ENCODE measurements at places on chromosomes 2 and 18. TPM values are rescaled to one million over a fixed set of nuclear protein-coding genes. Genes with fewer than 3 reads are reported as not detected.

The EVA1A gene
- 1.7 TPM for total RNA-seq

The CFC1 gene
- not detected for total RNA-seq

The TGFA gene
- total RNA-seq = 2.0 TPM

The SNORC gene
- 1.7 TPM for total RNA-seq

The COL3A1 gene
- total RNA-seq = 673 TPM

The ATP8B1 gene
- total RNA-seq = 76.5 TPM

The TOGARAM2 gene
- 0.65 TPM for total RNA-seq

The ANKRD62 gene
- not detected for total RNA-seq

The ETAA1 gene
- 14.9 TPM for total RNA-seq

The CCDC148 gene
- 1.6 TPM for total RNA-seq

The GPR45 gene
- not detected for total RNA-seq

The C18orf54 gene
- total RNA-seq = 2.3 TPM

DNA sequence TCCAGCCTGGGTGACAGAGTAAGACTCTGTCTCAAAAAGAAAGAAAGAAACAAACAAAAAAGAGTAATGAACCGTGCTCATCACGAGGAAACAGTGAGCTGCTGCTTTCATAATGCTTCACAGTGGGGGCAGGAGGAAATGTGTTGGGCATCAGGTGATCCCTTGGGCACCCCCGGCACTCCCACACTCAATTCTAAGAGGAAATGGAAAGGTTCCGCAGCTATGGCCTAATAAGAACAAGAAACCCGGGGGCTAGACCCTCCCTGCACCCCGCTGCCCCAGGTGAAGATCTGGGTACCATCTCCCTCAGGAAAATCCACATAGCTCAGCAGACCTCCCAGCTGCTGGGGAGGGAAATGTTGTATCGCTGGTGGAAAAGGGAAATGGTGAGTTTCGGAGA is 118.9 kb downstream of the LPIN1 start:
- no peak overlapping the region for H3K27ac ChIP-seq
- H3K27me3 ChIP-seq = no peaks in the 10 kb centered on the region
- H3K36me3 ChIP-seq = no peaks in the 10 kb centered on the region
- DNase-seq = no peak

- H3K27ac ChIP-seq = no peak overlapping the region
- DNase-seq = no peak
- H3K27me3 ChIP-seq = no peaks in the 10 kb centered on the region
- H3K4me3 ChIP-seq = peak overlapping the region; percentile 72
- H3K4me1 ChIP-seq = no peaks in the 10 kb centered on the region
Observed at GRCh38 chr18:51195451-51196117, 1.9 kb downstream of the MEX3C start.

DNA sequence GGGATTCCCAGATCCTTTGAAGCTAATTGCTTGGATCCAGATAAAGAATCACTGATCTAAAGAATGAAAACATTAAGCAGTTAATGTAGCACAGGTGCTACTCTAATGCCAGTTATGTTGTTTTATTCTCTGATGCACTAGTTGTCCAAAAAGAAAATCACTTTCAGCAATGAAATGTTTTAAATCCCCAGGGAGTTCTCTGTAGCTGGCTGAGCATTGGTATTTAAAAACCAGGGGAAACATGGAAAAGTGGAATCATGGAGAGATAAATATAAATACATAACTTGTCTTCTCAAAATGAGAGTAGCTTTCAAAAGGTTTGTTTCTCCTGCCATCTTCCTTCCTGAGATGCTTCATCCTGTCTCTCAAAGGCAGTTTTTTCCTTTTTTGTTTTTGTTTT is 37.7 kb downstream of the CD302 start:
- H3K27me3 ChIP-seq = no peaks in the 10 kb centered on the region
- no peak overlapping the region for H3K4me3 ChIP-seq
- no peak for DNase-seq
- H3K36me3 ChIP-seq = no peaks in the 10 kb centered on the region

- H3K4me1 ChIP-seq = no peaks in the 10 kb centered on the region
- H3K27ac ChIP-seq = no peak overlapping the region
- no peaks in the 10 kb centered on the region for H3K36me3 ChIP-seq
- DNase-seq = no peak
- H3K4me3 ChIP-seq = no peak overlapping the region
Observed at GRCh38 chr18:27735117-27735516, 441.8 kb downstream of the CDH2 start.

- no peaks in the 10 kb centered on the region for H3K36me3 ChIP-seq
- H3K27me3 ChIP-seq = no peaks in the 10 kb centered on the region
- no peak overlapping the region for H3K27ac ChIP-seq
- DNase-seq = no peak
- no peak overlapping the region for H3K4me3 ChIP-seq
Observed at GRCh38 chr18:7742224-7742623, 175.1 kb downstream of the PTPRM start.

DNA sequence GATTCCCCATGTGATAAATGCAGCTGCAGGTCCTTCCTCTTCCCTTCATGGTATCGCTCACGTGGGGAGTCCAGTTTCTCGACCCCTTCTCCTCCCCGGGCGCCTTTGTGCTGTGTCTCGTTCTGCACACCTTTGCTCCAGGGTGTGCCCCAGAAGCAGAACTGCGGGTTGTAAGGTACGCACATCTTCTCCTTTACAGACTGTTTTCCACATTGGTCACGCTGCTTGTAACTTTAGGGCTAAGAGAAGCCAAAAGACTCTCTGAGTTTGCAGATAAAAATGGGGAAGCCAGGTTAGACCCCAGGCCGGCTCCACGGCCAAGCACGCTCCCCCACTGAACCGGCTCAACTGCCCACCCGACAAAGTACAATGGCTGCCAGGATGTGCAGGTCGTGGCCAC is 45.9 kb upstream of the TFCP2L1 start:
- no peaks in the 10 kb centered on the region for H3K27me3 ChIP-seq
- no peak overlapping the region for H3K4me3 ChIP-seq
- H3K27ac ChIP-seq = no peak overlapping the region
- no peaks in the 10 kb centered on the region for H3K36me3 ChIP-seq
- DNase-seq = no peak
- H3K4me1 ChIP-seq = no peaks in the 10 kb centered on the region

DNA sequence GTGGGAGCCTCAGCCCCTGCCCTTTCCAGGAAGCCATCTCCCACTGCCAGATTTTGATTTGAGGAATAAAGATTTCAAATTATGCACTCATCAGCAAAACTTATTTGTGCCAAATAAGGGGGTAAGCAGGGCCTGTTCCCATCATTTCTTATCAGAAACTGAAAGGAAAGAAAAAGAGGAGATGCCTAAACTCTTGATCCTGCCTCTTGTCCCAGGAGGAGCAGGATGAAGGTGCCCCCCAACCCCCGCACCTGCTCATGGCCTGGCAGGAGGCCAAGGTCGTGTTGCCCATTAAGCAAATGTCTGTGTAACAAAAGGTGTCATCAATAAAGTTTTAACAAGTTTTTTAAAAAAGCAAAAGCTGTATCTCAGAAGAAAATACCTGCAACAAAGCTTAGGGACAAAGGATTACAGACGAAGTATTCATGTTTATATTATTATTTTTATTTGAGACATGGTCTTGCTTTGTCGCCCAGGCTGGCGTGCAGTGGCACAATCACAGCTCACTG is 80.0 kb downstream of the INPP5D start:
- H3K4me3 ChIP-seq = no peak overlapping the region
- peak; percentile 47 for DNase-seq
- H3K27ac ChIP-seq = no peak overlapping the region
- H3K27me3 ChIP-seq = no peaks in the 10 kb centered on the region

DNA sequence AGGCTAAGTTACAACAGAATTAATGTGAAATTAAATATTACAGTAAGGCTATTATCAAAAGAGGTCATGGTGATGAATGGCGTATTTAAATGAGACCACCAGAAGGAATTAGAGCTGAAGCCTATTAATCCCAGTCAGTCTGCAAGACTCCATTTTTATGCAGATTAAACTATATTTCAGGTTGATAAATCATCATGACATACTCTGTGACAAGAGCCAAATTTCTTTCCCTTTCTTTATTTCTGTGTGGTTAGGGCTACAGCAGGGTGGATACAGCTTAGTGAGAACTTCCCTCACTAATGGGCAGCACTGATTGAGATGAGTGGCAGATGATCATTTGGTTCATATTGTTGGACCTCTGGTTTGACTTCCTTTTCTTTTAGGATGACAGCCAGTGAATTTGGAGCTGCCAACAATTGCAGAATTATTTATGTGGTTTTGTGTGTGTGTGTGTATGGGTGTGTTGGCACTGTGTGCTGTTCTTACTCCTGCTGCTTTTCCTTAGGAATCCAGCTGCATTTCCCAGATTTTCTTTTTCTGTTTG is 481.3 kb downstream of the PIK3C3 start:
- H3K36me3 ChIP-seq = no peaks in the 10 kb centered on the region
- H3K4me3 ChIP-seq = no peak overlapping the region
- no peak overlapping the region for H3K27ac ChIP-seq
- no peaks in the 10 kb centered on the region for H3K4me1 ChIP-seq
- no peaks in the 10 kb centered on the region for H3K27me3 ChIP-seq

DNA sequence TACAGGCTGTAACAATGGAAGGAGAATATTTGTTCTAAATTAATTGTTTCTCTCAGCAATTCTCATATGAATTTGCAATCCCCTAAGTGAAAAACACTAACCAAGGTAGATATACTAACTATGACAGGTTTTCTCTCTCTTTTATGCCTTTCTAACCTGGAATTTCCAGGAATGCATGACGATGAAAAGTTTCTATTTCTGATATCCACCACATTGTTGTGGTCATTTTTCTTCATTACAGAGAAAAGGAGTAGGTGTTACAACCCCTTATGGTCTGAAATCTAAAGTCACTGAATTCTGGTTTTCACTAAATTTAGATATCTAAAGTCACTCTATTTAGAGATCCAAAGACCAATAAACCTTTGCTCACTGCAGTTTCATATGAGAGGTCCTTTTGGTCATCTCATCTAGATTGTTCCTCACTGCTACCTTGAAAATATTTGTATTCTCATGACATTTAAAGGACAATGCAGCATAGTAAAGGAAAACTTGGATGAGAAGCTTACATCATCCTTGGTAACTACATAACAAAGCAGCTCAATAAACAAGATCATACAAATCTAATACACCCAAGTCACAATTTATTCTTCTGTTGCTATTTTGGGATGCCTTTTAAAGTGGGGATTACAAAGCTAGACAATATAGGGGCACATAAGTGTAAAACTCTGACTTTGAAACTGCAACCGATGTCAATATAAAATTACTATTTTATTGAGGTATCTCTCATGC is 85.8 kb downstream of the TCF4 start:
- H3K27me3 ChIP-seq = no peaks in the 10 kb centered on the region
- no peak overlapping the region for H3K27ac ChIP-seq
- H3K36me3 ChIP-seq = no peaks in the 10 kb centered on the region
- no peaks in the 10 kb centered on the region for H3K4me1 ChIP-seq
- H3K4me3 ChIP-seq = no peak overlapping the region

GRCh38 chr2:25337276-25337675 is 4.4 kb downstream of the DNMT3A start:
- H3K36me3 ChIP-seq = no peaks in the 10 kb centered on the region
- DNase-seq = peak; percentile 61
- no peak overlapping the region for H3K4me3 ChIP-seq

DNA sequence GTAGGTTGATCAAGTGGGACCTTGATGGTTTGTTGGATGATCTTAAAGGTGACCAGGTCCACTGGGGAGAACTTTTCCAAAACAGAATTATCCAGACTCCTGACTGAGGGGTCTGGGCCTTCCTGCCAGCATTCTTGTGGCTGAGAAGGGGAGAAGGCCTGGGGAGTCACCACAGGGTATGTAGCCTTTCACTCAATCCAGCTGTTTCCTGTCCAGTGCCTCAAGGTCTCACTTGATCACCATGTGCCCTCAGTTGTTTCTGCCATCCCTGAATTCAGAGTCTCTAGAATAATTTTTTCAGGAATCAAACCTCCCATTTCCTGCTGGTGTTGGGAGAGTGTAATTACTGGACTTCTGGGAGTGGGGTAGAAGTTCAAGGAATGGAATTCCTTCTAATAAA is 54.4 kb upstream of the TANC1 start:
- no peaks in the 10 kb centered on the region for H3K4me1 ChIP-seq
- no peak for DNase-seq

- no peaks in the 10 kb centered on the region for H3K4me1 ChIP-seq
- H3K27me3 ChIP-seq = no peaks in the 10 kb centered on the region
- H3K4me3 ChIP-seq = no peak overlapping the region
- H3K27ac ChIP-seq = no peak overlapping the region
- H3K36me3 ChIP-seq = no peaks in the 10 kb centered on the region
Observed at GRCh38 chr18:7616661-7617060, 49.5 kb downstream of the PTPRM start.

- DNase-seq = no peak
- H3K27ac ChIP-seq = no peak overlapping the region
- no peaks in the 10 kb centered on the region for H3K36me3 ChIP-seq
Observed at GRCh38 chr2:155424518-155424917, 726.0 kb downstream of the KCNJ3 start.

- no peak overlapping the region for H3K4me3 ChIP-seq
- peaks cover 4% of the 10 kb centered on the region for H3K4me1 ChIP-seq
- H3K27ac ChIP-seq = no peak overlapping the region
- DNase-seq = no peak
Observed at GRCh38 chr2:40178171-40178778, 273.6 kb downstream of the SLC8A1 start.

DNA sequence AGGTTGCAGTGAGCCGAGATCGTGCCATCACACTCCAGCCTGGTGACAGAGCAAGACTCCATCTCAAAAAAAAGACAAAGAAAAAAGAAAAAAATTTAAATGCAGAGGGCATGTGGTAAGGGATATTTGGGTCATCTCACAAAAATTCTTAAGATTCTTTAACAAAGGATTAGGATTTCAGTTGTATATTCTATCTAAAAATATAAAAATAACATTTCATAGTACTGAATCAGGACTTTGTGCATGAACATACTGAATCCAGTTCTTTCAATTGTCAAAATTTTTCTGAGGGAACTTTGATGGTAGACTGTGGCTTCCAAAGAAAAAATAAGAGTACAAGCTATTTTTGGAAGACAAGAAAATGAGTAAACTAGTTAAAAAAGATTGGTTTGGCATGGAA is 6.5 kb upstream of the PPP3R1 start:
- no peak for DNase-seq
- no peaks in the 10 kb centered on the region for H3K4me1 ChIP-seq
- H3K27ac ChIP-seq = no peak overlapping the region
- no peak overlapping the region for H3K4me3 ChIP-seq
- no peaks in the 10 kb centered on the region for H3K27me3 ChIP-seq
- no peaks in the 10 kb centered on the region for H3K36me3 ChIP-seq

GRCh38 chr2:97834610-97835009 is 121.2 kb downstream of the ZAP70 start:
- no peak overlapping the region for H3K4me3 ChIP-seq
- H3K27ac ChIP-seq = no peak overlapping the region
- no peaks in the 10 kb centered on the region for H3K36me3 ChIP-seq
- H3K4me1 ChIP-seq = no peaks in the 10 kb centered on the region
- no peaks in the 10 kb centered on the region for H3K27me3 ChIP-seq
